ENCODE measurements at places on chromosomes 6 and 20. TPM values are rescaled to one million over a fixed set of nuclear protein-coding genes. Genes with fewer than 3 reads are reported as not detected.

PACSIN1 gene
- total RNA-seq = 0.07 TPM

RGS17 gene
- total RNA-seq = 5.8 TPM

WFDC2 gene
- total RNA-seq = 0.15 TPM

SLC4A11 gene
- total RNA-seq = 13.0 TPM

SMPD2 gene
- total RNA-seq = 14.5 TPM

HDDC2 gene
- total RNA-seq = 95.3 TPM

DBNDD2 gene
- 25.5 TPM for total RNA-seq
